Amniotic stem cell (primary cell): ENCODE measurements at places on chromosomes 3 and 15.

DNA sequence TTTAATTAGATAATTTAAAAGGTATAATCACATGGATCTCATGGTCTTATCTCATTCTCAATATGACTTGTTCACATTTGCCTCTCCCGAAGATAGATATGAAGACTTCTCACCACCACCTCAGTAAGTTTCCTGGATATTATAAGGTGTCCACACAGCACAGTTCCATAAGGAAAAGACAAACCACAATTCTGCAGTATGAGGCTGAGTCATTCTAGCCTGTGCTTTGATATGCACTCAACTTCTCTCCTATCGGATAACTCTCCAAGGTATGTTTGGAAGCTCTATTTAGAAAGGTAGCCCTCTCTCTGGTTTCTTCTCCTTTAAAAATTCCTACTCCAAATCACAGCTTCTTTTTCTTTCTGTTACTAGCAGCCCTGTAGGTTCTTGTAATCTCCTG is 612.8 kb downstream of the ZPLD1 start:
- DNase-seq, result no peak

DNA sequence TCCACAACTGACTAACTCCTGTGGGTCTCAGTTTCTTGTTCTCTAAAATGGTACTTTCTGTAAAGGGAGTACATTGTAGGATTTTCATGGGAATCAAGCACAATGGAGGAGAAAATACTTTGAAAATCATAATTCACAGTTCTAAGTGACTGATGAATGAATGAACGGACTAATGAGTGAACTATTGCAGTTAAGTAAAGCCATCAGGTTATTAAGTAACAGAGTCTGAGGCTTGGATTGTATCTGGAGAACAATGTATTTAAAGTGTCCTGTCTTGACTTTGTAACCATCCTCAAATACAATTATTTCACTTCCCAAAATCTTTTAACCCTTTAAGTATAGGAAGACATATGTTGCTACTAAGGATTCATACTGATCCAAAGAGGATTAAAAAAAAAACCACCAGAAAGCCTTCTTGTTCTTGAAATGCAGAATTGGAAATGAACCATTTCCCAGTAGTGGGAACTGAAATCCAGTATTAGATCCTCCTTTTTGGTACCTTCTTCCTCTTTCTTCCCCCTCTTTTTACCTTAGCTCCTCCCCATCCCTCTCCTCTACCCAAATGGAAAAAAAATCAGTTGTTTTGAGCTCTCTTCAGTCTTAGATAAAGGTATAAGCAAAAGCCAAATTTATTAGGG is 13.2 kb upstream of the BCL6 start:
- DNase-seq, result no peak

DNA sequence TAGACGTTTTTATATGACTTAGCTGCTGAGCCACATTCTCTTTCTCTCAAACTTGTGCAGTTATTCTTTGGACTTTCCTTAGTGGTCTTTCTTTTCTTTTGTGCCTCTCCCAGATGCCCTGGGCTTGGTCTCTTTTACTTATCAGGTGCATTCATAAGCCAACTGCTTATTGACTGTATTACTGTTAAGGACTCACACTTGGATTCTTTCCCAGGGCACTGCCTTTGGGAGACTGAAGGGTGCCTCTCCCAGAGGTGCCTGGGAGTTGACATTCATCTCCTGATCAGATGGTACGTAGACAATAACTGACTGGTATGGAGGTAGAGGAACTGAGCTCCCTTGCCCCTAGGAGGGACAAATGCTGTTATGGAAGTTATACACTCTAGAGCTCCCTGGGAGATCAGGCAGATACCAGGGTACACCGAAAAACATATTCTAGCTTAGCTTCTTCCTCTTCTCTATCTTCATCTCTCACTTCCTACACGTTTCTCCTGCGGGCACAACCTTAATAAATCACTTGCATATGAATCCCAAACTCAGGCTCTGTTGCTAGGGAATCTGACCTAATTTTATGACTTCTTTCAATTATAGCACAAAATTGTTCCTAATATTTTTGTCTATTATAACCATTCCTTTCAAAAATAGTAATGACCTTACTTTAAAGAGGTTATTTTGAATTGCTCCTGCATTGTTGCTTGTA is 24.7 kb downstream of the PARP15 start:
- DNase-seq, result no peak

GRCh38 chr3:170745211-170745718 is 124.7 kb downstream of the RPL22L1 start:
- no peak for DNase-seq

- DNase-seq, result no peak
Observed at GRCh38 chr3:9098716-9099675, 135.7 kb upstream of the RAD18 start.

DNA sequence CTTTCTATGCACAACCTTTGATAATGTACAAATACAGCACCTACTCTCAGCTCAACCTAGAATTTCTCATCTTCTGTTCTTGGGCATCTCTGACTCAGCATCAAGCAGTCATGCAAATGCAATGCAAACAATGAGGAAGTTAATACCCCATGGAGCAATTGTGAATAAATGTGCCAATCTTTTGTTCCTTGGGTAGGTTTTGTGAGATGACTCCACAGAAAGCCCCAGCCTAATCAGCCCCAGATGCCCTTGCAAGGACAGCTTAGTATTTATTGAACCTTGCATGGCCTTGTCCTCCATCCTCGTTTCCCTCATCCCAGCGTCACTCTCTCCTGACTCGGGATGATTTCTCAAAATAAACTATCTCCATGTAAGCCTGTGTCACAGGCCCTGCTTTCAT is 494.7 kb upstream of the NECTIN3 start:
- peak; percentile 81 for DNase-seq

GRCh38 chr15:34213690-34214089 is 3.8 kb upstream of the KATNBL1 start:
- DNase-seq, result no peak

DNA sequence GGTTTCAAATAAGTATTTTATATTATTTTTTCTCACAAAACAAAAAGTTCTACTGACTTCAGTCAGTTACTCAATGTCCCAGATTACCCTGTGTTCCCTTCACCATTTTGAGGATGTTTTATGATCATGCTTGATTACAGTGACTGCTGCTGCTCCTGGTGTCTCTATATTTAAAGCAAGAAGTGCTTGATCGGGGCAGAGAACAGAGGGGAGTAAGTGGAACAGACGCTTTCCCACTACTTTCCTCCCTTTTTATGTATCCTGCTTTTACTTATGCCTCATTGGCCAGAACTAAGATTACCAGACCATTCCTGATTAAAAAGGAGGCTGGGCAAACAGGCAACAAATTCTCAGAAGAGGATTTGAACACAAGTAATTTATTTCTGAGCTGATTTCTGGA is 612.1 kb downstream of the VGLL3 start:
- DNase-seq, result no peak

DNA sequence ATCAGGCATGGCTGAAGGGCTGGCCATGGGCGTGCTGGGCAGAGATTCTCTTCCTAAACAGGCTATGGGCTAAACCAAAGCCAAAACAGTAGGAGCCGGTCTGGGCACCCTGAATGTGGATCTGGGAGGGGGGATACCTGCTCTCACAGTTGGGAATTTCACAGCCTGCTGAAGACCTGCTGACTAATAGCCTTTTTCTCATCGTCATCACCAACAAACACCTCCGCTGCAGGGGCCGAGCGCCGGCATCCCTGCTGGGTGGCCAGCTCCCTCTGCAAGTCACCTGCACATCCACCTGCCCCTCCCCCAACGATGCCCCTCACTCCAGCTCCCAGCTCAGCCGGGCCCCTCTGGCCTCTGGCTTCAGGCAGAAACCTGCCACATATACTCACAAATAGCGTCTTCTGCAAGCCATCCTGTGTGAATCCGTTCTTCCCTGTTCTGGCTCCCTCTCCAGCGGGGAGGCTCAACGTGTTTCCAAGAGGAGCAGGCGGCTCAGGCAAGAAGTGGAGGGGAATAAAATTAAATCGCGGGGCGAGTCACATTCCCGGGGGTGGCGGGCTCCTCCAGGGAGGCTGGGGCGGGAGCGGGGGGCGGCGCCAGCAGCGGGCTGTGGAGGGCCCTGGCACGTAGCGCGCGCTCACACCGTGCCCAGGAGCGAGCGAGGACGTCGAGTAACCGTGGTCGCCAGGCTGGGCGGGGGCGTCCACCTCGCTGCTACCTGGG is 466 bp downstream of the IQSEC1 start:
- DNase-seq, result no peak

- no peak for DNase-seq
Observed at GRCh38 chr3:141808586-141808985, 45.4 kb downstream of the GRK7 start.

- DNase-seq, result no peak
Observed at GRCh38 chr15:41775651-41776050, 1.4 kb downstream of the MAPKBP1 start.

- DNase-seq, result no peak
Observed at GRCh38 chr15:55774113-55774970, 31.4 kb upstream of the PRTG start.

- no peak for DNase-seq
Observed at GRCh38 chr3:122366379-122366749, 16.7 kb downstream of the MIX23 start.

GRCh38 chr3:174846055-174846454 is 13.1 kb upstream of the NAALADL2 start:
- no peak for DNase-seq

DNA sequence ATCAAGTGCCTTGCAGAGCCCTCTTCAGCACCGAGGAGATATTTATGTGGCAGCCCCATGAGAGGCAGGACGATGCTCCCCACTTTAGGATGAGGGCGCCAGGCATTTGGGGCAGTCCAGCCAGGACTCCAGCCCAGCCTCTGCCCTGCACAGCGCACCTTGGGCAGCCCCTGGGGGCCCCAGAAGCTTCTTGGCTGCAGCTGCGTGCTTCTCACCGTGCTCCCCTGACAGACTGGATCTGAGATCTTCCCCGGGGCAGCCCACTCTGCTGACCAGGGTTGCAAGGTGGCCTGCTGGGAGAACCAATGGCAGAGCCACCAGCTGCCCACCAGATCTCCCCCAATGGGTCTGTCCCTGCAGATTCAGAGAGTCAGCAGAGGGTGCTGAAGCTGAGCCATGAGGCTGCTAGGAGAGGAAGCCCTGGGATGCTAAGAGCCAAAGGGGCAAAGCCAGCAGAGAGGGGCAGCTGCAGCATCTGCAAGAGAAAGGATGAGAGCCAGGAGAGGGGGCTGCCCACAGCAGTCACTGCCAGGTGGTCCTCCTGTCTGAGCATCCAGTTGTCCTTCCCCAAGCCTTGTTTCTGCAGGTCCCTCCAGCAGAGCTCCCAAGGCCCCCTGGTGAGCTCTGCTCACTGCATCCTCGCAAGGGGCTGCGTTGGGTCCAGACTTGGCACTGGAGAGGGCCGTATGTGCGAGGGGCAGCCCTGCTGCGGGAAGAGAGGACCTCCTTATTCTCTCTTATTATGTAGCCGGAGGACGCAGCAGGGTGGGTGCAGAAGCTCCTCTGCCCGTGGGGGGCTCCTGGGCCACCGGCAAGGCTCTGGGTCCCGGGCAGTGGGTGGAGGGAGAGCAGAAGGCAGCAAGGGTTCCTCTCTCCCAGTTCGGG is 14.7 kb upstream of the KLF13 start:
- no peak for DNase-seq

- DNase-seq, result no peak
Observed at GRCh38 chr15:33044598-33044997, 149.9 kb downstream of the FMN1 start.

DNA sequence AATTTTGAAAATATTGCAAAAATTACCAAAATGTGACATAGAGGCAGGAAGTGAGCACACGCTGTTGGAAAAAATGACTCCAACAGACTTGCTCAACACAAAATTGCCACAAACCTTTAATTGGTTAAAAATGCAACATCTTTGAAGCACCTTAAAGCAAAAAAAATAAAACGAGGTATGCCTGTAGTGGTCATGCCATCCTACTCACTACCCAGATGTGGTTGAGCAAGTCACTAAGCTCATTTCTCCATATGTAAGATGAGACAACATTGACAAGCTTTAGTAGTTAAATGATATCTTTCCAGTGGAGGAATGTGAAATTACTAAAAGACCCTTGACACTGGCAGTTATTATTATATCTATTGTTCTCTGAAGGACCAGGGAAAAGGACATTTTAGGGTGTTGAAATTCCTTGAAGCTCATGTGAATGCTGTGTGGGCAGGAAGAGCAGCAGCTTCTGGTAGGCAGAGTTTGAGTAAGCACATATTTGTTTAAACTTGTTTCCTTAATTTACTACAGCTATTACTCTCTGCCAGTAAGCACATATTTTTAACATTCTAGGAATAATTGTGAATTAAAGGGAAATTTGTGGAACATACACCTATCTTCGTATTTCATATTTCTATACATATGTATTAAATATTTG is 131.6 kb upstream of the P2RY1 start:
- DNase-seq, result no peak

GRCh38 chr15:74725845-74726773 is 781 bp upstream of the CYP1A1 start:
- DNase-seq, result no peak

DNA sequence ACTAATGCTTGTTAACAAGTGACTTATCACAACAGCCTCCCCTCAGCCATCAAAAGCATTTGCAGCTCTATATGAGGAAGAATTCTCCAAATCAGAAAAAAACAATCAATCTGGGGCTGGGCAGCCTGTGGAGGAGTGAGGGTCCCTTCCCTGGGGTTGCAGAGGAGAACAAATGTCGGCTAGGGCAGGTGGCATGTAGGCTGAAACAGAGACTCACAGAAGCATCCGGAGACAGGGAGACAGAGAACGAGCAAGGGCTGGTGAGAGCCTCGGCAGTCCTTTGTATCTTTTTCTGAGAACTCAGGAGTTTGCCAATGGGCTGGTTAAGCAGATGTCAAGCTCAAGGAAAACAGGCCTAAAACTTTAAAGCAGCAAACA is 15.8 kb downstream of the ITGA11 start:
- no peak for DNase-seq

- no peak for DNase-seq
Observed at GRCh38 chr3:154598166-154598565, 168.2 kb upstream of the GPR149 start.

GRCh38 chr3:43239755-43240154 is 46.6 kb upstream of the SNRK start:
- no peak for DNase-seq

DNA sequence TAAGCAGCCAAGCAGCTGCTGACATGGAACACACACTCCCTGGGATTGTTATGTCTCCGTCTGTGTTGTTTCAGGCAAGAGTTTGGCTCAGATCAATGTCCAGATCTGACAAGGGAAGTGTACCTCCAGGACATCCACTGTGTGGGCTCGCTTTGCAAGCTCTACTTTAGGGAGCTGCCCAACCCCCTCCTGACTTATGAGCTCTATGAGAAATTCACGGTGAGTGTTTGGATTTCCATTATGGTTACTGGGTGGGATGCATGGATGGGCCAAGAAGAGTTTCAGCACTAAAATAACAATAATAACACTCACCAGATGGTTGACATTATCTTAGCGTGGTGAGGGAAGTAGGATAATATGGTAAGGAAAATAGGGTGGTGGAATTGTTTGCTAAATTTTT is 74.1 kb downstream of the ARHGAP31 start:
- no peak for DNase-seq

DNA sequence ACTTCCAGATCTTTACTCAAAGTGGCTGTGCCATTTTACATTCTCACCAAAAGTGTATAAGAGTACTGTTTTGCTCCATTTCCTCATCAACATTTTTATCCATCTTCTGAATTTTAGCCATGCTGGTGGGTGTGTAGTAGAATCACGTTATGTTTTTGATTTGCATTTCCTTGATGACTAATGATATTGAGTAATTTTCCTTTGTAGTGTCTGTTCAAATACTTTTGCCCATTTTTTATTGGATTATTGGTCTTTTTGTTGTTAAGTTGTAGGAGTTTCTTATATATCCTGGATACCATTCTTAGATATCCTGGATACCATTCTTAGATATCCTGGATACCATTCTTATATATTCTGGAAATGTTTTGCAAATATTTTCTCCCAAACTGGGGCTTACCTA is 344.9 kb downstream of the LRRC3B start:
- no peak for DNase-seq
